NCI-H1105 (cell line): ENCODE measurements at places on chromosomes 3 and 15.

DNA sequence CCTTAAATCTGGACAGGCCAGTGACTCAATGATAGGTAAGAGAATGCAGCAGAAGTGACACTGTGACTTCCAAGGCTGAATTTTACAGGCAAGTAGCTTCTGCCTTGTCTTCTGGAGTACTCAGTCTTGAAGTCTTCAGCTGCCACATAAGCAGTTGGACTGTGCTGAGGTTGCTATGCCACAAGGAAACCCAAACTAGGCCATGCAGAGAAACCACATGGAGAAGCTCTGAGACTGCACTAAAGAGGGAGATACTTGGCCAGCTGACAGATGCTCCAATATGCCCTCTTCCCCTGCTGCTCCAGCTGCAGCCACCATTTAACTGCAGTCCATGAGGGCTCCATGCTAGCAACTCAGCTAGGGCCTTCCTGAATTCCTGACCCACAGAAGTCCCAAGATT is 119.4 kb upstream of the GADL1 start:
- DNase-seq = no peak

- DNase-seq = no peak
Measured at GRCh38 chr3:36317915-36318314, 62.4 kb upstream of the STAC start.

DNA sequence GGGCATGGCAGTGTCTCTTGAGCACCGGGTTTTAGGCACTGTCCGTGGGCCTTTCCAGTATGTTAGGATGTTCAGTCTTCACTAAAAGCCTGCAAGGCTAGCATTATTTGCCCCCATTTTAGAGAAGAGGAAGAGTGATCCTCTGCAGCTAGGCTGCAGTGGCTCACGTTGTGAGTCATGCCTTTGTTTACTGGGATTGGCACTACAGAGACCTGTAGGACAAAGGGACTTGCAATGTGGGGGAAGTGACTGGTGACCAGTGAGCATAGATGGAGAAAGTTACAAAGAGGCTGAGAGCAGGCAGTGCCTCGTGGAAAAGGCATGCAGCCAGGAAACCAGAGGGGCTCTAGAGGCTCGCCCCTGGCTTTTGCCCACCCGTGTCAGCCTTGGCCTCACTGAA is 26.8 kb upstream of the CPNE9 start:
- no peak for DNase-seq

DNA sequence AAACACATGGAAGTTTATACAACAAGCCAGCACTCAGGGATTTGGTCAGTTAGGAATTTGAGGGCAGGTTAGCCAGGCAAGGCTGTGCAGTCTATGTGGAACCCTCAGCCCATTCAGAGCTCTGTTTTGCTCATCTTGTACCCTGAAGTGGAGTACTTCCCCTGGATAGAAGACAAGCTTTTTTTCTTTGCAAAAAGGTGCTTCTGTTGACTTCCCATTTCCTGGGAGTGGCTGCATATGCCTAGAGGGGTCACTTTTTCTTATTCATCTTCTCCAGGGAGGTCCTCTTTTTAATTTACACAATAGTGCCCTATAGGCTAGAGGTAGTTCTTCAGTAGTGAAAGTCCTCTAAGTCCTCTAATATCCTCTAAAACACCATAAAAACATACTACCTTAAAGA is 225.0 kb upstream of the P2RY1 start:
- DNase-seq = no peak

- DNase-seq = no peak
Measured at GRCh38 chr3:41213588-41213987, 14.3 kb downstream of the CTNNB1 start.

DNA sequence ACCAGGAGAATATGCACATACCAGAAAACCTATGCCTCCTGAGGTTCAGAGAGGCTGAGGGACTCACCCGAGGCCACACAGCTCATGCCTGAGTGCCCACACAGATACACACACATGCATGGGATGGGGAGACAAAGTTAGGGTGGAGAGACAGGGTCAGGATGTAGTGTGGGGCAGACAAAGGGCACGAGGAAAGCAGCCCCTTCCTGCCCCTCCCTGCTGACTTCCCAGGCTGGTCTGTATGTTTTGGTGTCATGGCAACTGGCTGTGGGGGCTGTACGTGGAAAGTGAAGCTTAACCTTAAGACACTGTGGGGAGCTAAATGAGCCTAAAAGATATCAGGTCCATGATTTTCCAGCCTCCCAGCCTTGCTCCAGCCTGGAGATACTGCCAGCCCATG is 57.8 kb downstream of the EPHB3 start:
- no peak for DNase-seq

- no peak for DNase-seq
Measured at GRCh38 chr15:70109531-70109930, 11.8 kb upstream of the TLE3 start.

- no peak for DNase-seq
Measured at GRCh38 chr15:39667382-39668127, 86.7 kb downstream of the THBS1 start.

DNA sequence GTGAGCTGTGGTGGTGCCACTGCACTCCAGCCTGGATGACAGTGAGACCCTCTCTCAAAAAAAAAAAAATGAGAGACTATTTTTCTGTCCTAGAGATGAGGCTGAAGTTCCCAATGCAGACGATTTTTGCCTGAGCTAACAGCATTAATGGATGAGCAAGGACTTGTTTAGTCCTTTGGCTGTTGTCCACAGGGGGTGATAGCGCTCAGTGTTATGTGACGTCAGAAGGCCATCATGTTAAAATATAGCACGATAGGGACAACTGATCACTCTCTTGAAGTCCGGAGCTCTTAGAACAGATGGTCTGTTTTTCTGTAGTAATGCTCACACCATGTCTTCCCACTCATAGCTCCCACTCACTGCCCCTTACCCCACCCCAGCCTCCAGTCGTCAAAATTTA is 6.8 kb downstream of the TRNT1 start:
- no peak for DNase-seq

DNA sequence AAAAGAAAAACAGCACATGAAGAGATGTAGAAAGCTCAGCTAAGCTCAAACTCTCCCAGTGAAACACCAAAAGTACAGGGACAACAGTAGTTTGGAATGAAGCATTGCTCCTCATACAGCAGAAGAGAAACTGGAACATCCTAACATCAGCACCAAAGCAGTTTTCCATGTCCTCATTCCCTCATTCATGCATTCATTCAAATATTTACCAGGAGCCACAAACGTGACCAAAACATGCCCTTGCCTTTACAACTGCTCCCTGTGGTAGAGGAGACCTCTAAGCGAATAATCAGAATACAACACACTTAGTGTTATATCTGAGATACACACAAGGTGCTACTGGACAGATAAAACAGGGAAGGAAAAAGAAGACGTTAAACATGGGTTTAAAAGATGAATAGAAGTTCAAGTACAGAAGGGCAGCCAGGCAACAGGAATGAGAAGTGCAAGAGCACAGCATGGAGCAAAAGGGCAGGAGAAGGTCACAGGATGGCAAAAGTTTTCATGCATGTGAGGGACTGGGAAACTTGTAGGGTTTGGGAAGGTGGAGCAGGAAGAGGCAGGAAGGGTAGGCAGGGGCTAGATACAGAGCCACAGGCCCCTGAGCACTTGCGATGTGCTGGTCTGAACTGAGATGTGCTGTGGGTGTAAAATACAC is 58.5 kb upstream of the LMCD1 start:
- no peak for DNase-seq

GRCh38 chr15:98548139-98548971 is 100.0 kb upstream of the IGF1R start:
- no peak for DNase-seq

GRCh38 chr3:143001034-143001368 is 369 bp upstream of the U2SURP start:
- no peak for DNase-seq

DNA sequence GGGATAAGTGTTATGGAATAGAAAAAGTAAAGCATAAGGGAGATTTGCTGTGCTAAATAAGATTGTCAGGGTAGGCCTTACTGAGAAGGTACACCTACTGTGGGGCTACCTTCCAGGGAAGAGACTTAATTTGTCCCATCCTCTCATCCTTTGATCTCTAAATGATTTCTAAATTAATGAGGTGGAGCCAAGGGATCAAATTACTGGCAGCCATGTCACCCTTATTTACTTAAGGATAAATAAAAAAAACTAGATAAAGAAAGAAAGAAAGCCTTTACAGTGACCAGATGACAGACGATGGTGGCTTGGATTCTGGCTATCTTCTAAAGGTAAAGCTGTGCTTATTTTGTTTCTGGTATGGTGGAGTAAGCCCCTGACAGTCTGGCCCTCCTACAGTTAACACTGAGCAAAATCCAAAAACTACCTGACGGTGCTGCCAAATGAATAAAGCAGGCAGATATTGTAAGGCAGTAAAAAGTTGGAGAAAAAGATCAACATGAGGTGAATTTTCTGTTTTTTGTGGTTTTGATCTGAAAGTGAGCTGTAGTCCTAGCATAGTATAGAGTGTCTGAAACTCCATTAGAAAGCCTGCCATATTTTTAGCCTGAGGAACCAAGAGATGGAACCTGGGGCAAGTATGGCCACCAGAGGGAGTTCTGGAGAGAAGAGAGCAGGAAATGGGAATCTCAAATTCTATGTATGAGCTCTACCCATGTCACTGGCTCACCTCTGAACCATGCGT is 285.1 kb upstream of the MANF start:
- no peak for DNase-seq

GRCh38 chr15:46232471-46232870 is 597.6 kb downstream of the SQOR start:
- no peak for DNase-seq

DNA sequence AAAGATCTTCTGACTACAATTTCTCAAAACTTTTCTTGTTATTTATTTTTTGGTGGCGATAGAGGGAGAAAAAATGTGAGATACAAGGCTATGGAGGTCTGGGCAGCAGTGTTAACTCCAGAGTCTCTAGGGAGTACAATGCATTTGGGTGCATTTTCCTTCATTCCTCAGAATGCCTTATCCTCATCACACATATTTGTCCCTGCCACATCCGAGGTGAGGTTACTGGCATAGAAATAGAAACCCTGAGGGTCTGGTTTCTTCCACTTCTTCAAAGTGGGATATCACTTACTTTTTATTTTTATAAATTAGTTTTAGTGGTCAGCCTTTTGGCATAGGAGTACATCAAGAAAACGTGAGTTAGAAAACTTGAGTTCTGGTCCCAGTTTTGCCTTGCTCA is 150.4 kb downstream of the TIGIT start:
- DNase-seq = no peak

GRCh38 chr15:28096670-28097431 is 2.3 kb downstream of the OCA2 start:
- DNase-seq = no peak

DNA sequence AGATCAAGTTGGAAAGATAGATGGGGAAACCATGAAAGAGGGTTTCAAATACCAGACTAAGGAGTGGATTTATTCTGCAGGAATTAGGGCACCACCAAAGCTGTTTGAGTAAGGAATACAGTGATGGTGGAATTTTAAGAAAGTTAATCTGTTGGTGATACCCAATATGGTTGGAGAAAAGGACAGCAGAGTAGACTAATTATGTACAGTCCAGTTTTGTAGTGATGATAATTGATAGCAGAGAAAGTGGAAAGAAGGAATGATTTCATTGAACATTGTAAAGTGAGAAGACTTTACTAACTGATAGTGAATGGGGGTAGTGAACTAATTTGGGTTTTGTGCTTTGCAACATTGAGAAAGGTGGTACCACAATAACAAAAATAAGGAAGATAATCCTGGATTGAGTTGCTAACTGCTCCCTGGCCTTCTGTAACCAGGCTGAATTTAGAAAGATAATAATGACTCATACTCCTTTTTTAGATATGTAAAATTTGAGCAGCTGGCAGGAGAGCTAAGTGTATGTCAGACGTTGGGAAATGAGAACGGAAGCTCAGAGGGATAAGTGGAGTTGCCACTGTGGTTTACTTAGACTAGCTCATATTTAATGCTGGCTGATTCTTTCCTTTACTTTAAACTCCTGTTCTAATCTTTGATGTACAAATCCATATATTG is 16.9 kb downstream of the TCAIM start:
- no peak for DNase-seq

DNA sequence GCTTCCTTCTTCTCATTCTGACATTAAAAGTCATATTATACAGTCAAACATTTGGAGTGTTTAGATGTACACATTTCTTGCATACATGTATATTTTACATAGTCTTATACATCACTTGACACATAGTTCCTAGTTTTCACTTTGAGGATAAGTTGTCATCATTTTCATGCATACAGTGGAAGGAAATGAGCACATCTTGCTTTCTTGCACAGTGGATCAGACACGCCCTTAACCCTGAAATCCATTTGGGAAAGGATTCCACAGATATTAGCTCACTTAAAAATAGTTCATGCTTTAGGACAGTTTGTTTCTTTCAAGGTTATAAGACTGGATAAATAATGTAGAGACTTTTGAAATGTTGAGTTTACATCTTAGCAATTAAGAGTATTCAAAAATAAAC is 148.6 kb upstream of the MME start:
- DNase-seq = no peak

- no peak for DNase-seq
Measured at GRCh38 chr15:33200903-33201302, 6.4 kb upstream of the FMN1 start.

GRCh38 chr3:66817951-66818557 is 180.1 kb upstream of the KBTBD8 start:
- no peak for DNase-seq

DNA sequence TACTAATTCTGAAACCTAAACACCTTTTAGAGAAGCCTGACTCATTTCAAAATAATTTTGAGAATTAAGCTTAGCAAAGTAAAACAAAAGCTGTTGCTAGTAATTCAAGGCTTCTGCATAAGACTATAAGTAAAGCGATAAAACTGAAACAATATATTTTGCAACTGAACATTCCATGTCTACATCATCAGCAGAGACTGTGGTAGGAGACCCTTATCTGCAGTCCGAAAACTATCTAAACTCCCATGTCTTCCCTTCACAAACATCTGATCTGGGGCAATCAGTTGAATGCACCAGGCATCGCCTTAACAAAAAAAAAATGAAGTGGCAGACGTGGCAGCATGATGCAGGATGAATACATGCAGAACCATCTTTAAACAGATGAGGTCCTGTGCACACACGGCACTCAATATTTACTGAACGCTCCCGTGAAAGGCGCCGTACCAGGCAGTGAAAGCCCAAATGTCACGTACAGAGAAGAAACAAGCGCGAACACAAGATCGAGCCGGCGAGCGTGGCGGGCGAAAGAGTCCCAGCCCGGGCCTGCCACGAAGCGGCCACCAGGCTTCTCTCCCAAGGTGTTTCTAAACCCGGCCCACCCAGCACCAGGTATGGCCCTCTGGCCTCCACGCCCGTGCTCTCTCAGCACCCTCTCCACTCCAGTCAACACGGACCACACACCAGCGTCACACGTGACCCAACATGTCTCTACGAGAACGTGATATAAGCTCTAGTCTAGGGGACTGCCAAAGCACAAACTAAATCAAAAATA is 63.0 kb downstream of the CHSY1 start:
- DNase-seq = no peak

GRCh38 chr15:90872486-90873184 is 4.2 kb downstream of the FURIN start:
- DNase-seq = no peak

- no peak for DNase-seq
Measured at GRCh38 chr3:76349715-76350480, 564.5 kb upstream of the ZNF717 start.
